ENCODE measurements at places on chromosomes 4 and X. TPM values are rescaled to one million over a fixed set of nuclear protein-coding genes. Genes with fewer than 3 reads are reported as not detected.

SSX2B gene
- total RNA-seq, result not detected

EFHC2 gene
- total RNA-seq, result 1.9 TPM

CLDN22 gene
- 0.31 TPM for total RNA-seq

DNA sequence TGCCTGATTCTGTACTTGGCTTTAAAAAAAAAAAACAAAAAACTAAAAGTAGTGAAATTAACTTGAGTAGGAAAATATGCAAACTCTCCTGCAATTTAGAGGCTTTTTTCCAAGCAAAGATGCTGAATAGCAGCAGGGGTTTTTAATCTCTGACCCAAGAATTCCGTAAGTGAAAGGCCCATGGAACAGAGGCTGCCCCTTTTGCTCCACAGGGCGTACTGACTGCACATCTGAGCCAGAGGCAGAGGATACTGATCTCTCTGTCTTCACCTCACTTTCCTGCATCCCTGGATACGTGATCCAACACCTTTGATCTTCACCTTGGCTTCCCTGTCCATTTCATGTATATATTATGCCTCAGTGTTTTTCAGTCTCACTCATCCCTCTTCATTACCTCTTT is 3.9 kb downstream of the FAM149A start:
- DNase-seq, result no peak

DNA sequence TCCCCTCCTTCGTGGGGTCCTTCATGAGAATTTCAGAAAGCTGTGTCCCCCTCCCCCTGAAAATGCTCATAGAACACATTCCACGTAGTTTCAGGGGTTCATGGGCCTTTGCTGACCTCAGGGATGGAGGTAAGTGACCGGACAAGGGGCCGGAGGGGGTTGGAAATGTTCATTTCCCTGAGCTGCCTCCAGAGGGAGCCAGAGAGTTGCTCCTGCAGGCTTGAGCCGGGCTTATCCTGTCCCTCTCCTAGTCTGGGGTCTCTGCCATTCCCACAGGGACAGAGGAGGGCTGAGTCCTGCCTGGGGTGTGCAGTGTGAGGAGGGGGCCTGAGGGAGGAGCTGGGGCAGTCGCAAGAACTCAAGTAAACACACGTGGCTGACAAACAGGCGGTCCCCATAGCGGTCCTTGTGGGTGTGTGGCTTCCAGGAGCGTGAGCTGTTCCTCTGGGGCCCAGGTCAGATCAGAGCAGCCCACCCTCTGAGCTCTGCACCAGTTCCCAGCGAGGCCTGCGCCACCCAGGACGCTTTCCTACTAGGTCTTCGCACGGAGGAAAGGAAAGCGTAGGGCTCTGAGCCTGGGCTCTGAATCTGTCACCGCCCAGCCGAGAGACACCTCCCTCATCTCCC is 62.5 kb downstream of the WFS1 start:
- no peak for DNase-seq

- peak; percentile 22 for DNase-seq
Measured at GRCh38 chr4:156378033-156378665, 424.5 kb upstream of the CTSO start.

All from tongue (tissue), 3 donors.